ENCODE measurements at places on chromosomes 13 and 19.

DNA sequence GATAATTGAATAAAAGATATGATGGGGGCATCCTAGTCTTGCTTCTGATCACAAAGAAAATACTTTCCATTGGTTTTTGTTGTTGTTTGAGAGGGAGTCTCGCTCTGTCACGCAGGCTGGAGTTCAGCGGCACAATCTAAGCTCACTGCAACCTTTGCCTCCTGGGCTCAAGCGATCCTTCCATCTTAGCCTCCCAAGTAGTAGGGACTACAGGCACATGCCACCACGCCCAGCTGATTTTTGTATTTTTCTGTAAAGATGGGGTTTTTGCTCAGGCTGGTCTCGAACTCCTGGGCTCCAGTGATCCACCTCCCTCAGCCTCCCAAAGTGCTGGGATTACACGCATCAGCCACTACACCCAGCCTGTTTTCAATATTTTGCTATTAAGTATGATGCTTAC lies 17.1 kb upstream of the PSMC4 start:
- no peak for DNase-seq

- DNase-seq: no peak
Measured at GRCh38 chr19:49809160-49809940, 3.7 kb downstream of the FUZ start.

DNA sequence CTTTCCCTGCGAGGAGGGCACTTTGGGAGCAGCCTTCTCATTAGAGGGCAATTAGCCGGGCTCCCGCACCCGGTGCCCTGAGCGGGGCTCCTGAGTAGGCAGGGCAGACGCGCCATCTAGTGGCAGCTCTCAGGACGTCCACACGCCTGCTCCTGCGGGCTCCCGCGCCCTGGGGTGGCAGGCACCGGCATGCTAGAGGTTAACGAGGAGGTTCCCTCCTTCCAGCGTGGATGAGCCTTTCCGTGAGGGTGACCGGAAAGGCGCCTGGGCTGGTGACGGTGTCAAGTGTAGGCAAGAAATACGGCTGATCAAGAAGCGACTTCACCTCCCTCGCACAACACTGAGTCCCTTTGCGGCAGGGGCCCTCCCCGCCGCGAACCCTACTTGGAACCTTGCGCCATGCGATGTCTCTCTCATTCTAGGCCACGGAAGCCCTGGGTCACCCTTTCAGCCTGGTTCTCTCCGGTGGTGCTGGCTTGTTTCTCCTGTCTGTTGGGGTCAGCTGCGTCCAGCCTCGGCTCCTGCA lies 67.7 kb downstream of the ALOX5AP start:
- peak; percentile 63 for DNase-seq

GRCh38 chr19:47813304-47813994 lies 8.3 kb upstream of the CRX start:
- DNase-seq: peak; percentile 73

- no peak for DNase-seq
Measured at GRCh38 chr13:65553096-65553727, 1676.9 kb downstream of the PCDH9 start.
